ENCODE measurements at places on chromosomes 7 and 10.

GRCh38 chr7:50962281-50962883, 179.7 kb upstream of the GRB10 start:
- DNase-seq: no peak

- peak; percentile 30 for DNase-seq
Observed at GRCh38 chr7:35604595-35604994, 90.3 kb downstream of the HERPUD2 start.

- no peak for DNase-seq
Observed at GRCh38 chr10:127364034-127364433, 167.6 kb upstream of the INSYN2A start.

- DNase-seq: no peak
Observed at GRCh38 chr10:114749510-114749909, 72.1 kb upstream of the FHIP2A start.

GRCh38 chr7:37728747-37729146, 45.2 kb downstream of the GPR141 start:
- DNase-seq: no peak

DNA sequence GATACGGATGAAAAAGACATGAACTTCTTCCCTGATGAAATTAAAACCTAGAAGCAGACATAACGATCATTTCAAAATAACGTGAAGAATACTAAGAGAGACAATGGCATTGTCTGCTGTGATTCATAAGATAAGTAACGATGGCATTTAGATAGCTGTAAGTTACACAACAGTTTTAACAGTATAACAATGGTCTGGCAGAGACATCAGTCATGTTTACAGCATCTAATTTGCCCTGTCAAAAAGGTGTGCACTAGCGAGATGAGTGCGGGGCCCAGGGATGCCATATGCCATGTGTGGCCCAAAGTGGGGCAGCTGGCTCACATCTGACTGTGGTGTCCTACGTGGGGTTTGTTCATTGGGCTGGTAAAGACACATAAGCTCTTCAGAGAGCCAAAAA, 55.7 kb upstream of the RHEB start:
- DNase-seq: no peak
